ENCODE measurements at places on chromosomes 1 and 21. TPM values are rescaled to one million over a fixed set of nuclear protein-coding genes. Genes with fewer than 3 reads are reported as not detected.

GNAT2 gene
- not detected for total RNA-seq

HES5 gene
- total RNA-seq, result not detected

RAVER2 gene
- total RNA-seq, result 5.7 TPM

PAPPA2 gene
- total RNA-seq, result 0.38 TPM

CYP4B1 gene
- total RNA-seq, result not detected

CFHR1 gene
- total RNA-seq, result not detected

CORT gene
- total RNA-seq, result 0.73 TPM

LGALS8 gene
- 74.0 TPM for total RNA-seq

CELA2A gene
- not detected for total RNA-seq

KCNH1 gene
- not detected for total RNA-seq

ZNF692 gene
- 70.5 TPM for total RNA-seq

SLAMF9 gene
- total RNA-seq, result not detected

NOC2L gene
- 103 TPM for total RNA-seq

HJV gene
- total RNA-seq, result not detected

RGSL1 gene
- total RNA-seq, result not detected

BARHL2 gene
- total RNA-seq, result not detected

AMIGO1 gene
- 0.26 TPM for total RNA-seq

STIL gene
- total RNA-seq, result 38.6 TPM

LCE1F gene
- total RNA-seq, result not detected

FABP3 gene
- not detected for total RNA-seq

FMN2 gene
- total RNA-seq, result not detected

IL6R gene
- total RNA-seq, result 0.66 TPM

AADACL3 gene
- not detected for total RNA-seq

C8A gene
- total RNA-seq, result not detected

KRTAP7-1 gene
- total RNA-seq, result not detected

CGN gene
- 0.70 TPM for total RNA-seq

SERPINC1 gene
- not detected for total RNA-seq

COL8A2 gene
- total RNA-seq, result not detected

TM2D1 gene
- 33.1 TPM for total RNA-seq

CFHR5 gene
- total RNA-seq, result not detected

ANKRD34A gene
- total RNA-seq, result 3.8 TPM

PINK1 gene
- total RNA-seq, result 5.3 TPM

GPR25 gene
- total RNA-seq, result 0.35 TPM

HSD11B1 gene
- not detected for total RNA-seq

SLC45A1 gene
- 0.12 TPM for total RNA-seq

HSPB7 gene
- not detected for total RNA-seq

FOXO6 gene
- not detected for total RNA-seq

TEDDM1 gene
- not detected for total RNA-seq

CD1E gene
- not detected for total RNA-seq

TNNI3K gene
- not detected for total RNA-seq

ZNF695 gene
- 0.82 TPM for total RNA-seq

CELA2B gene
- not detected for total RNA-seq

PRDM15 gene
- total RNA-seq, result 10.8 TPM

NRAS gene
- 39.7 TPM for total RNA-seq

CD164L2 gene
- not detected for total RNA-seq

SELL gene
- total RNA-seq, result 85.1 TPM

DIO1 gene
- not detected for total RNA-seq

KHDRBS1 gene
- 183 TPM for total RNA-seq

GPR161 gene
- 0.37 TPM for total RNA-seq

SLC45A3 gene
- not detected for total RNA-seq

ZNF683 gene
- 26.3 TPM for total RNA-seq
